Stimulated activated CD8-positive, alpha-beta memory T cell treated with anti-CD3 and anti-CD28 coated beads, Interleukin-4, amount 100 ng/mL, for 4 hours (primary cell): ENCODE measurements at places on chromosomes 5 and 9.

DNA sequence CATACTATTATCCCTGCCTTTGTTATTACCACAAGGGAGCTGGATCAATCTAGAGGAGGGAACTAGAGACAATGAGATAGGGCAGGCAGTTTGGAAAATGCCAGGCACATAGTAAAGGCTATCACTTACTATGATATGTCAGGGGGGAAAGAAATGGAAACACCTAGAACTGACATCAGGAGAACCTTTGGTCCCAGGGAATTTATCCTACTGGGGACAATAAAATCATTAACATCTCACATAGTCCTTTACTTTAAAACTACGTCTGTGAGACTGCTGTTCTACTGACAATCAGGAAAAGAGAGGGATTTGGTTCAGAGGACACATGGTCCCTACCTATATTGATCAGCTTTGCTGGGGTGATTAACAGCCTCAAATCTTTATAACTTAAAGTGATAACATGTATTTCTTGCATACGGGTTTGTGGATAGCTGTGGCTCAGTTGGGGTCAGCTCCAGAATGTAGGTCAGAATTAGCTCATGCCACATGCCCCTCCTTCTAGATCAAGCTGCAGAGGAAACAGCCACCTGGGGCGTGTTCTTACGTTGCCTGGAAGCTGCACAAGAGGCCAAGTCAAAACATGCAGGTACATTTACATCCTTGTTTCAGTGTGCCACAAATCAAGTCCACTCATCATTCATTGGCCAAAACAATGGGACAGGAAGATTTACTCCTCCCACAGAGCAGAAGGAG is 43.9 kb upstream of the ALDOB start:
- no peak for DNase-seq

GRCh38 chr5:83964271-83964670 is 243.6 kb upstream of the HAPLN1 start:
- DNase-seq, result no peak

DNA sequence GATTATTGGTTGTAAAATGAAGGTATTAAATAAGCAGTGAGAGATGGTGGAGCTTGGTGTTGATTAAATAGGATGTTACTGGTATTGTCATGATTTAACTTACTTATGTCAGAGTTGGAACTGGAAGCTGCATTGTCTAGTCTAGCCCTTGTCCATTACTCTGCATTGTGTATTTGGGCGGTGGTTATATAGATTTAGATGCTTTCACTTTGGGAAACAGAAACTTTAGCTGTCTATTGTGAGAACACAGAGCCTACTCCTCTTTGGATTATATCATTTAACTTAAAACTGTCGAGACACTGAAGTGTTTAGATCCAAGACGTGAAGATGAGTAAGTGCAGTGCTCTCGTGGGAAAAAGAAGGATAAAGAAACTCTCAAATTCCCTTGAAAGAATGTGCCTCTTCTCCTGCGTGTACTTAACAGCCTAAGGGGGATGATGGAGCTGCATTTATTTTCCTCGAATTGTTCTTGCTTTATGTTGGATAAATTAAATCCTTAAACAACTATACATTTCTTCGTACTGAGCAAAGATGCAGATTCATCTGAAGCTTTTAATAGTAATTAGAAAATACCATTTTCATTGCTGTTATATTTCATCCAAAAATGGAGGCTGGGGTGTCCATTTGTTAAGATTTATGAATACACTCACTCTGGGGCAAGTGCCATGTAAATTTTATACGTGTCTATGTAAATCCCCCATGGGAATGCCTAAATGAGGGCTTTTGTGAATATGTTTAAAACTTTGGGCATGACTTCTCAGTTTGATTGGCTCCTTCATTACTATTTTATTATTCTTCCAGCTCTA is 21.6 kb downstream of the FBXL7 start:
- no peak for DNase-seq

DNA sequence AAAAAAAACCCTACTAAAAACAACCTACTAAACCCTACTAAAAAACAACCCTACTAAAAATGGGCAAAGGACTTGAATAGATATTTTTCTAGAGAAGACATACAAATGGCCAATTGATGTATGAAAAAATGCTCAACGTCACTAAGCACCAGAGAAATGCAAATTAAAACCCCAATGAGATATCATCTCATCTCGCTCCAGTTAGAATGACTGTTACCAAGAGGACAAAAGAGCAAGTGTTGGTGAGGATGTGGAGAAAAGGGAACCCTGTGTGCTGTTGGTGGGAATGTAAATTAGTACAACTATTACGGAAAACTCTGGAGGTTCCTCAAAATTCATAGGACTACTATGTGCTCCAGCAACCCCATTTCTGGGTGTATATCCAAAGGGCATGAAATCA is 10.8 kb downstream of the SDHA start:
- DNase-seq, result no peak

GRCh38 chr5:177310332-177310731 is 1.4 kb downstream of the MXD3 start:
- DNase-seq, result no peak
